Mesothelial cell of epicardium (in vitro differentiated cells): ENCODE measurements at places on chromosomes 2 and 18. TPM values are rescaled to one million over a fixed set of nuclear protein-coding genes. Genes with fewer than 3 reads are reported as not detected.
A peak's percentile ranks its signal among the peaks of the same experiment; 100 is the strongest.

GRCh38 chr2:217335341-217335966 lies 475.6 kb upstream of the TNP1 start:
- no peak overlapping the region for H3K4me3 ChIP-seq
- no peaks in the 10 kb centered on the region for H3K36me3 ChIP-seq
- no peak for DNase-seq
- peaks cover 59% of the 10 kb centered on the region for H3K4me1 ChIP-seq
- no peaks in the 10 kb centered on the region for H3K27me3 ChIP-seq

- peaks cover 6% of the 10 kb centered on the region for H3K36me3 ChIP-seq
- peaks cover 9% of the 10 kb centered on the region for H3K4me1 ChIP-seq
- no peaks in the 10 kb centered on the region for H3K27me3 ChIP-seq
- no peak overlapping the region for H3K4me3 ChIP-seq
- peak overlapping the region; percentile 22 for H3K27ac ChIP-seq
These were observed 197.5 kb upstream of the COL3A1 start for GRCh38 chr2:188776634-188777033.

- peaks cover 5% of the 10 kb centered on the region for H3K36me3 ChIP-seq
- H3K4me1 ChIP-seq, result peaks cover 18% of the 10 kb centered on the region
- DNase-seq, result no peak
- no peaks in the 10 kb centered on the region for H3K27me3 ChIP-seq
- H3K4me3 ChIP-seq, result no peak overlapping the region
These were observed 4.7 kb upstream of the ORC2 start for GRCh38 chr2:200968162-200968561.

GRCh38 chr2:69490486-69490885 lies 53.3 kb upstream of the NFU1 start:
- DNase-seq, result no peak
- H3K27me3 ChIP-seq, result no peaks in the 10 kb centered on the region
- H3K36me3 ChIP-seq, result peaks cover 38% of the 10 kb centered on the region
- no peak overlapping the region for H3K4me3 ChIP-seq
- H3K4me1 ChIP-seq, result no peaks in the 10 kb centered on the region
- no peak overlapping the region for H3K27ac ChIP-seq

GRCh38 chr2:30888852-30889409 lies 81.7 kb upstream of the CAPN13 start:
- H3K4me3 ChIP-seq, result no peak overlapping the region
- no peaks in the 10 kb centered on the region for H3K36me3 ChIP-seq
- no peak for DNase-seq
- no peak overlapping the region for H3K27ac ChIP-seq
- H3K27me3 ChIP-seq, result peaks cover 68% of the 10 kb centered on the region

GRCh38 chr2:64860276-64860885 lies 128.8 kb upstream of the SLC1A4 start:
- H3K27me3 ChIP-seq, result no peaks in the 10 kb centered on the region
- DNase-seq, result no peak
- H3K4me1 ChIP-seq, result peaks cover 30% of the 10 kb centered on the region
- H3K27ac ChIP-seq, result no peak overlapping the region

GRCh38 chr2:138814123-138814898 lies 34.1 kb upstream of the NXPH2 start:
- no peak overlapping the region for H3K4me3 ChIP-seq
- no peaks in the 10 kb centered on the region for H3K36me3 ChIP-seq
- peaks cover 2% of the 10 kb centered on the region for H3K4me1 ChIP-seq
- no peak for DNase-seq
- no peaks in the 10 kb centered on the region for H3K27me3 ChIP-seq

DNA sequence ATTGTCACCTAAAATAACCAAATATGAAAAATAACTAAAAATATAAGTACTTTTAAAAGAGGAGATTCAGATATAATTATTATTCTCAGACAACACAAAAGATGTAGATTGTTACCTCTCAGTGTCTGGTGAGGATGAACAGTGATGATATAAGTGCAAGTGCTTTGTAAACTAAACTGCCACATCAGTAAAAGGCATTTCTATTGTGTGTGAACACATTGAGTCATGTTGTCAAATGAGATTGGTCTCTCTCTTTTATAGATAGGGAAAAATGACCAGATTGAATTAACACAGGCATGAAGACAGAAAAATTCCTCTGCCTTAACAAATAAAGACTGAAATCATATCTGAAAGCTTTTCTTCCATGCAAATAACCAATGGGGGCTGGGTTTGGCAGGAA lies 182.4 kb upstream of the TMEFF2 start:
- H3K27me3 ChIP-seq, result no peaks in the 10 kb centered on the region
- no peak for DNase-seq
- peaks cover 73% of the 10 kb centered on the region for H3K4me1 ChIP-seq
- no peak overlapping the region for H3K4me3 ChIP-seq

- no peak overlapping the region for H3K27ac ChIP-seq
- H3K4me1 ChIP-seq, result peaks cover 31% of the 10 kb centered on the region
- no peak overlapping the region for H3K4me3 ChIP-seq
- DNase-seq, result no peak
These were observed 521.2 kb downstream of the SLC4A3 start for GRCh38 chr2:220148471-220149248.

DNA sequence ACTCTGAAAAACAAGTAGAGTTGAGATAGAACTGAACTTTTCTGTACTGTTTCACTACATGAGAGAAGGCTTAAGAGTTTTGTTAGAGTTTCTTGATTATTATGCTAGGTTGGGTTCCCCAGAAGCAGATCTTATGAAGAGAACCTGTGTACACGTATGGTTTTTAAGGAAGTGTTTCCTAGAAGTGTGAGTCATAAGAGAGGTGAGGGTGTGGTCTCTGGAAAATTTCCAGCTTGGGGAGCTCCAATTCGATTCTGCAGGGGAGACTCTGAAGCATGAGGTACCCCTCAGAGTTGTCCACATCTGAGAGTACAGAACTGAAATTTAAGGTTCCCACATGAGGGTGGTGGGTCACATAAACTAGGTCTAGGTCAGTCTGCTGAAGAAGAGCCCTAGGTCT lies 83.3 kb upstream of the MAP2 start:
- H3K27me3 ChIP-seq, result peaks cover 8% of the 10 kb centered on the region
- no peaks in the 10 kb centered on the region for H3K36me3 ChIP-seq
- H3K27ac ChIP-seq, result no peak overlapping the region
- no peak overlapping the region for H3K4me3 ChIP-seq
- no peak for DNase-seq

DNA sequence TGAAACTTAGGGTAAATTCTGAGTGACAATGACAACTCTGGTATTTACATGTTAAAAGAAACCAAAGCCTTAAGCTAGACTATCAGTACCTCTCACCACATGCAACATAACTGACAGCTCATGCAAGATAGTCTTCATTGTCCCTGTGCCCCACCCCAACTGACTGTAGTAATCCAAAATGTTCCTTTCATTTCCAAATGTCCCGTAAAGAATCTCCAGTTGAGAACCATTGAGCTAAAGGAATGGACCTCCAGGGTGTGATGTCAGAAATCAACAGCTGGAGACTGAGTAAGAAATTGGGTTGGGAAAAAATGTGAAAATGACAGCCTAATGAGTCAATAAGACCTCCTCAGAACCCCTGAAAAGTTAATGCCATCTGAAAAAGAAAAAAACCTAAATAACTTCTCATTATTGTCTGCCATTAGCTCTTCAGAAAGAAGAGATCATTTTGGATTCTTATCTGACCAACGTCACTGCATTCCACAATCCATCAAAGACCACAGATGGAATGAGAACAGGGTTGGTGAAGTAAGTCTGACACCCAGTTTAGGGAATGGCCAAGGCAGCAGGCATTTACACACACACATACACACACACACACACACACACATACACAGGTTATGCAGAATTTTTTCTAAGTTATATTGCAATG lies 51.7 kb upstream of the ACVR2A start:
- H3K36me3 ChIP-seq, result no peaks in the 10 kb centered on the region
- DNase-seq, result no peak
- peaks cover 13% of the 10 kb centered on the region for H3K4me1 ChIP-seq
- H3K27me3 ChIP-seq, result no peaks in the 10 kb centered on the region
- no peak overlapping the region for H3K4me3 ChIP-seq

DNA sequence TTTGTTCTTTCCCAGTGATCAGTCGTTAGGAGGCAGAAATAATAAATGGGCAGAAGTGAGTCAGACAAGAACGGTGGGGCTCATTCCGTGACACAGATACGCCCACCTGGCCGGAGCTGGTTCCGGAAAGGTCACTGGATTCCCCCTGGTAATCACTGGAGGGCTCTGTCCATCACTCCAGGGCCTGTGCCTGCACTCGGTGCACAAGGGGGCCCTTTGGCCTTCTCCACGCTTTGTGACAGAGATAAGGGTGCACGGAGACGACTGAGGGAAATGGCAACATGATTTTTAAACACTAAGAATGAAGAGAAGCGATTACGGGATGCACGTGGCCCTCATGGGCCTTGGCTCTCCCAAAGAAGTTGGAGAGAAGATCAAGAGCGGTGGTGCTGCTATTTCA lies 84.4 kb downstream of the PTGR3 start:
- H3K27ac ChIP-seq, result no peak overlapping the region
- no peak for DNase-seq
- no peaks in the 10 kb centered on the region for H3K36me3 ChIP-seq
- H3K4me1 ChIP-seq, result no peaks in the 10 kb centered on the region
- peaks cover 8% of the 10 kb centered on the region for H3K27me3 ChIP-seq

GRCh38 chr18:26255695-26256622 lies 29.7 kb downstream of the TAF4B start:
- peaks cover 4% of the 10 kb centered on the region for H3K36me3 ChIP-seq
- DNase-seq, result no peak
- no peak overlapping the region for H3K27ac ChIP-seq
- no peaks in the 10 kb centered on the region for H3K4me1 ChIP-seq
- no peak overlapping the region for H3K4me3 ChIP-seq
- no peaks in the 10 kb centered on the region for H3K27me3 ChIP-seq

GRCh38 chr2:20429528-20429927 lies 17.3 kb upstream of the RHOB start:
- no peak overlapping the region for H3K27ac ChIP-seq
- H3K36me3 ChIP-seq, result no peaks in the 10 kb centered on the region
- no peak for DNase-seq
- H3K4me3 ChIP-seq, result no peak overlapping the region
- H3K27me3 ChIP-seq, result peaks cover 4% of the 10 kb centered on the region
- no peaks in the 10 kb centered on the region for H3K4me1 ChIP-seq

GRCh38 chr18:39805218-39805617 lies 2149.8 kb upstream of the PIK3C3 start:
- no peaks in the 10 kb centered on the region for H3K4me1 ChIP-seq
- H3K27me3 ChIP-seq, result peaks cover 1% of the 10 kb centered on the region
- no peak for DNase-seq
- no peak overlapping the region for H3K4me3 ChIP-seq

GRCh38 chr18:75220551-75221355 lies 10.2 kb downstream of the TSHZ1 start:
- H3K4me3 ChIP-seq, result no peak overlapping the region
- H3K4me1 ChIP-seq, result peaks cover 90% of the 10 kb centered on the region
- no peak for DNase-seq

DNA sequence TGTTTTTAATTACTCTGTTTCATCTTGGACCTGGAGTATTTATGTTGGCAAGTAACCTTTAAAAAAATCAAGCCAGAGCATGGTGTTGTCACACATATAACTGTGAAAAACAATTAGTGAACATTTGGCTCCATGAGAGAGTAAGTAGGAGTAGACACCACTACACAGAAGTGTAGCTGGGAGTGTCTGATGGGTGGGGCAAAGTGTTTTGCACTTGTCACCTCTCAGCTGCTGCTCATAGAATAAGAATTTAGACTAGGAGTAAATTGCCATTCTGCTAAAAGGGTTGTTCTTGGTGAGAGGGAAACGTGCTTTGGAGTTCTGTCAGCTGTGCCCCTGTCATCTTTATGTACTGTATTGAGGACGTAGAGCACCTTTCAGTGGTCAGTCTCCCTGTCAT lies 114.5 kb downstream of the TTC27 start:
- H3K36me3 ChIP-seq, result peaks cover 21% of the 10 kb centered on the region
- no peak overlapping the region for H3K4me3 ChIP-seq
- no peak for DNase-seq
- no peaks in the 10 kb centered on the region for H3K27me3 ChIP-seq
- no peak overlapping the region for H3K27ac ChIP-seq

GRCh38 chr2:197358931-197359330 lies 48.4 kb upstream of the ANKRD44 start:
- no peaks in the 10 kb centered on the region for H3K27me3 ChIP-seq
- H3K27ac ChIP-seq, result no peak overlapping the region
- H3K36me3 ChIP-seq, result no peaks in the 10 kb centered on the region
- no peak overlapping the region for H3K4me3 ChIP-seq

DNA sequence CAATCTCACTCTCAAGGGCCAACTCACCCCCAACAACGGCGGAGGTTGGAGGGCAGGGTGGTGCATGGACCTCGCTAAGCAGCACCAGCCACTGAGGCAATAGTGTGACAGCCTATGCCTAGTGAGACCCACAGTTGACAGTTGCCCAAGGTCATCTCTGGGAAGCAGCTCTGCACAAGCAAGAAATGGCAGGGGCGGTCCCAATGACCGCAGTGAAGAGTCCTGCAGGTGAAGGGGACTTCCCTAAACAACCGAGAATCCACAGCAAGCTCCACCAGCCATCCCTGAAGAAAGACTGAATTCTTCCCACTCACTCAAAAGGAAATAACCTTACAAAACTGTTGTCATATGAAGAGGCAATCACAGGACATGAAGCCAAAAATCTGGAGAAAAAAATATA lies 313.4 kb upstream of the ID2 start:
- H3K36me3 ChIP-seq, result peaks cover 9% of the 10 kb centered on the region
- H3K4me1 ChIP-seq, result peaks cover 4% of the 10 kb centered on the region
- DNase-seq, result no peak
- no peaks in the 10 kb centered on the region for H3K27me3 ChIP-seq
- H3K27ac ChIP-seq, result no peak overlapping the region

DNA sequence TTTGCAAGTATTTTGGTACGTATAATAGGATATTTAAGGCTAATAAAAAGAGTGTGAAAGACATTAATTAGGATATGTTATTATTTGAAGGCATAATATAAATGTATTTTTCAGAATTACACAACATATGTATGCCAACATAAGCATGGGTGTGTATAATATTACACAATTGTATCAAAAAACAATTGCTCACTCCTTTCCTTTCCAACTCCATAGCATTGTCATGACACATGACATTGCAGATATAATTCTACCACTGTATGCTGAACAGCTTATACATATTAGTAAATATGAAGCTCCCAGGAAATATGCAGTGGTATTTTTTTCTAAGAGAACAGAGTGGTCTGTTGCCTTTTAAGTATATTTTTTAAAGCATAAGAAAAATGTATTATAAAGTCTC lies 593.1 kb downstream of the TMX3 start:
- no peak overlapping the region for H3K27ac ChIP-seq
- no peaks in the 10 kb centered on the region for H3K36me3 ChIP-seq
- H3K27me3 ChIP-seq, result no peaks in the 10 kb centered on the region
- DNase-seq, result no peak
- H3K4me1 ChIP-seq, result no peaks in the 10 kb centered on the region
- H3K4me3 ChIP-seq, result no peak overlapping the region

DNA sequence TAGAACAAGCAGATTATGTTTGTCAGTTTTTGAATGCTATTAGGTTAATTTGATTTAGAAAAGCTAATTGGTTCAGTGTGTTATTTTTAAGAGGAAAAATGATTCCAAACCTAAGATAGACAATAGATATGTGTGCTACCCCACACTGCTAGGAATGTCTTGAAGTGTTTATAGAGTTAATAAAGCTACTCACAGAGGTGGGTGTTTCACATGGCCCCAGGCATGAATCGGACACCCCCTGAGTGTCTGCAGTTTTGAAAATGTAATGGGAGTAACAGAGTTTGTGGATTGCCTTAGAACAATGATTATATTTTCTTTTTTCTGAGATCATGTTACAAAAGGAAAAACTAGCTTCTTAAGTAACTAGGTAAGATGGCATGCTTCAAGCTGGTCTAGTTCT lies 348.3 kb downstream of the ADCYAP1 start:
- no peak overlapping the region for H3K4me3 ChIP-seq
- H3K27ac ChIP-seq, result no peak overlapping the region
- no peak for DNase-seq

Gene TTC39C
- total RNA-seq, result 22.9 to 26.6 TPM (median 24.7 TPM) in 3 replicates

Gene CYBRD1
- total RNA-seq, result 44.6 to 47.7 TPM (median 46.7 TPM) in 3 replicates

Gene KIAA2012
- total RNA-seq, result 0.24 to 0.45 TPM (median 0.25 TPM) in 3 replicates

Gene CAVIN2
- total RNA-seq, result 0.72 to 0.96 TPM (median 0.80 TPM) in 3 replicates

Gene TNFAIP6
- 0.93 to 1.7 TPM (median 1.2 TPM) in 3 replicates for total RNA-seq

Gene IKZF2
- 44.8 to 47.5 TPM (median 44.9 TPM) in 3 replicates for total RNA-seq

Gene TIA1
- total RNA-seq, result 411 to 439 TPM (median 428 TPM) in 3 replicates
